ENCODE measurements at places on chromosomes 1 and 21.

GRCh38 chr1:221823561-221823960, 81.7 kb upstream of the DUSP10 start:
- DNase-seq = no peak

DNA sequence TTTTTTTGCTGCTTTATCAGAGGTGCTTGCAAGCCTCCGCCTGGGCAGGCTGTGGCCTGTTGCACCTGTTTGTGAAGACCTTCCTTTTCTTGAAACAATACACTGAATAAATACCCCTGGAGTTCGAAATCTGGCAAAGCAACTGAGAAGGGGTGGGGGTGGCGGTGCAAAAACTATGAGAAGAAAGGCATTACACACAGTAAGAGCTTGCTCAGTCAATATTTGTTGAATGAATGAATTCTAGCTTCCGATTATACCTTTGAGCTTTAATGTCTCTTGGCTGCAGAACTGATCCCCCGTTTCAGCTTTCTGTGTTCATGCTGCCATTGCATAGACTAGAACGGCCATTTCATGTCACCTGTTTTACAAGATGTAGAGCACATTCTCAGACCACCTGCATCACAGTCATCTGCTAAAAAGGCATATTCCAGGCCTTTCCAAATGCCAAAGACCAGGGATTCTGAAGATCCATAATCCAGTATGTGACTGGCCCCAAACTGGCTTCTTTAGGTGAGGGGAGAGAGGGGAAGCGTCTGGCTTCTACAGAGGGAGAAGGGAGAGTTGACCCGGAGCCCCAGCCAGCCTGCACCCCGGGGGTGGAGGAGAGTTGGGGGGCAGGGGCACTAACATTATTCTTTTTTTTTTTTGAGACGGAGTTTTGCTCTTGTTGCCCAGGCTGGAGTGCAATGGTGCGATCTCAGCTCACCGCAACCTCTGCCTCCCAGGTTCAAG, 111.5 kb downstream of the ETS2 start:
- no peak for DNase-seq

- DNase-seq = peak; percentile 58
Observed at GRCh38 chr1:36872858-36873257, 161.5 kb downstream of the GRIK3 start.

DNA sequence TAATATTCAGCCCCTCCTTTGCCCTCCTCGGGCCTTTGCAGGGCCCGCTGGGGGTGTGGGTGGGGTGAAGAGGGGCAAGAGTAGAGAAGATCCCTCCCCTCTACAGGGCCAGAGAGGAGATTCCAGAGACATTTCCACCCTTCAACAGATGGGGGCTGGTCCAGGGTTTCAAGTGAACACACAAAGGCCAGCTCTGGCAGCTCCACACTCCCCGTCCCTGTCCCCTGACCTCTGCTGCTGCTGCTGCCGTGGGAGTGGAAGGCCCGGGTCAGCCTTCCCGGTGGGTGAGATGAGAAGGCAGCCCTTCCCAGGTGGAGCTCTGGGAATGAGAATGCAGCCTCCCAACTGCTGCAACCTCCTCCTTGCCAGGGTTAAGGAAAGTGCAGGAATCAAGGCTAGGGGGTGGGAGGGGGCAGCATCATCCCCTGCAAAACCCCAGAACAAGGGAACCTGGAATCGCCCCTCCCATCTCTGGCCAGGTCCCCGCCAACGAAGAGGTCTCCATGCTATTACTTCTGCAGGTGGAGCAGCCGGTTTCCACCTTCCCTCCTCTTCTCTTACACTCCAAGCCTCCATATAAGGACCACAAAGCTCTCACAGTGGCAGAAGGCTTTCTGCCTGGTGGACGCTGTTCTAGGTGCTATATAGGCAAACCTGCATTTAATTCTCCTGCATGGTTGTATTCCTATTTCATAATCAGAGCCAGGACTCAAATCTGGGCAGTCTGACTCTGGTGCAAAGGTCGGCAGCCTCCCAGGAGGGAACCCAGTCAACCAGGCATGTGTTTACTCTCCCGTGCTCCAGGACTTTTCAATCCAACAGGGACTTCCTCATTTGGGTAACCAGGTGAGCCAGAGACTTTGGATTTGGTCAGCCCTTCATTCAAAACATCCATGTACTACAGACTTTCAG, 22.9 kb upstream of the ARHGEF10L start:
- DNase-seq = no peak

DNA sequence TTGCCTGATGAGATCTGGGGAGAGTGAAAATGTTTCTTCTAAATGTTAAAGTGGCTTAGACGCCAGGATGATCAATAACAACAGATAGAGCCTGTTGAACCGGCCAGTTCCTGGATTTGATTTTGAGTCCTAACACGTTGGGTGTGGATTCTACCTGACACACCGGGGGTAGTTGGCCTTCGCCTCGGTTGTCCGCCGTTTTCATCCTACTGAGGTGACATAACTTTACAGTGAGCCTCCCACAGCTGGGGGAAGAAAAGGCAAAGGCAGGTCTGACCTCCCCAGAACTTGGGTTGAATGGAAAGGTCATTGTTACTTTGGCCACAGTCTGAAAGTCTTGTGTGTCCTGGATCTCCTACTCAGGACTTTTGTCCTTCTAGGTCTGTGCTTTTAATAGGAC, 1.1 kb downstream of the PGD start:
- DNase-seq = no peak

- DNase-seq = no peak
Observed at GRCh38 chr1:179601093-179601492, 9.5 kb downstream of the TDRD5 start.

DNA sequence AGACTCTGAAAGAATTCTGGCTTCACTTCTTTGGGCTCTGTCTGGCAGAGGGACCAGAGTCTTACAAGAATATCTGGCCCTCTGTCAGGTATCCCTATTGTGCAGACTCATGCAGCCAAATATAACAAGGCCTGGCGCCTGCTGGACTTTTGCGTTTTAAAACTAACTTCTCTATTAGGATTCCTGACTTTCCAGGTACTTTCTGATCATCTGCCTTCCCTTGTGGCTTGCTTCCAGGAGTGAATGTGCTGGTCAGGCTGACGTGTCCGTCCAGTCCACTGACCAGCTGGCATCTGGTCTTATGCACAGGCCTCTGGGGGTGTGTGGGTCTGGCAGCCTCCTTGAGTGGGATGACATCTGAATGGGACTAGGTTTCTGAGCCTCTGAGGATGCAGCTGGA, 8.6 kb upstream of the RAB29 start:
- no peak for DNase-seq

DNA sequence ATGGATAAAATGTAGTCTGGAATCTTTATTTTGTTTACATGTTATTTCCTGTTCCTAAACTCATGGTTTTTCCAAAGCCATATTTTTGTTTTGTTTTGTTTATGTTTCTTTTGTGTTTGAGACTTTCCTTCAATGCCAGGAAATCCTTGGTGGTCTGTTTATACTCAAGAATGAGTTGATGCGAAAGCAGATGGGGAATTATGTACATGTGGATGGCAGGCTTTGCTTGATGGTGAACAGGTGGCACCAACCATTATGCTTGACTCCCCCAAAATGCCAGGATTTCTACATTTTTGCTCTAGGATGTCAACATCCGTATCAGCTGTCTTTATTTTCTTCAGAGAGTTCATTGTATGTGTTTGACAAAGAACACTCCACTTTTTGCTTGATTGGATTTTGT, 448.5 kb downstream of the PRDM2 start:
- no peak for DNase-seq

DNA sequence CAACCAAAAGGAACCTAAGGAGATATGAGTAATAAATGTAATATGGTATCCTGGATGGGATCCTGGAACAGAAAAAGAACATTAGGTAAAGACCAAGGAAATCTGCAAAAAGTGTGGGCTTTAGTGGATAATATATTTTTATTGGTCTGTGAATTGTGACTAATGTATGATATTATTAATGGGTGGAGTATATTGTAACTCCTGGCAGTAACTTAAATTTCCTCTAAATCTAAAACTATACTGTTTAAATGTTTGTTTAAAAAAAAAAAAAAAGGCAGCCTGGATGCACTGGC, 68.4 kb downstream of the LRRC8D start:
- no peak for DNase-seq

DNA sequence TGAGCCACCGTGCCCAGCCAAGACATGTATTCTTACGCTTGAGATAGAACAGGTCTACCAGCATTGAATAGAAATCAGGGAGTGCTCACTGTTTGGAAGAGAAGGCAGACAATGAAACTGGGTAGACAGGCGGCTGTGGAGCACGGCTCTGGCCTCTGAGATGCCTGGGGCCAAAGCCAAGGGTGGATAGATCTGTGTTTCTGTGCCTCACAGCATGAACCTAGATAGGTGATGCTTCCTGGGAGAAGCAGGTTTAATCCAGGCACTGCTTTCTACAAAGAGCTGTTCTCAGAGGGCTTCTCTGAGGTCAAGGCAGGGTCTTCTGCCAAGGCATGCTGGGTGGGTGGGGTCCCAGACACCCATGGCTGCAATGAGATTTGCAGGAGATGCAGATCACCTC, 24.6 kb upstream of the PRSS38 start:
- no peak for DNase-seq

DNA sequence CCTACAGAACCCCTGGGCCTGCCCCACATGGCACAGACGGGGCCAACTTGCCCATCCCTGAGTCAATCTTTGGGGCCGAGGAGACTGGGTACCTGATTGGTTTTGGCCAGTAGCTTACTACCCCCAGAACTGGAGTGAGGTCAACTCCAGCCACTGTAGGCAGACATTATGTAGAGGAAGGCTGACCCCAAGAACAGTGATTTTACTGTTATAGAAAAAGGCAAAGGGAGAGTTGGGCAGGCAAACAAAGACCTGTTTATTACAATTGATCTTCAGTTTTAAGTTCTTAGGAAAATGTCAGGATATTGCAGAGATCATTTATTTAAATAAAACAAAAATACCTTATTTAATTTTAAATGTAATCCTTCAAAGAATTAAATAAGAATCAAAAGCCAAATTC, 653.8 kb downstream of the NPHP4 start:
- no peak for DNase-seq

GRCh38 chr1:7591565-7591964, 179.5 kb upstream of the VAMP3 start:
- DNase-seq = no peak

GRCh38 chr1:247324923-247325322, 6.7 kb downstream of the ZNF496 start:
- no peak for DNase-seq

DNA sequence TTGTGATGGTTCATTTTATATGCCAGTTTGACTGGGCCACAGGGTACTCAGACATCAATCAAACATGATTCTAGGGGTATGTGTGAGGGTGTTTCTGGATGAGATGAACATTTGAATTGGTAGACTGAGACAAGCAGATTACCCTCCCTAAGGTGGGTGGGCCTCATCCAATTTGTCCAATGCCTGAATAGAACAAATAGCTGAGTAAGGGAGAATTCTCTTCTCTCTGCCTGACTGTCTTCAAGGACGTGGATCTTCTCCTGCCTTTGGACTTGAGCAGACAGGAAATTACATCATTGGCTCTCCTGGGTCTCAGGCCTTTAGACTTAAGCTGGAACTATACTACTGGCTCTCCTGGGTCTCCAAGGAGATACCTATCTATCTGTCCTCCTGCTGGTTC, 64.4 kb downstream of the SUSD4 start:
- no peak for DNase-seq

- no peak for DNase-seq
Observed at GRCh38 chr1:247173431-247173830, 1.6 kb upstream of the ZNF124 start.

GRCh38 chr1:174393885-174394284, 53.9 kb upstream of the GPR52 start:
- no peak for DNase-seq

DNA sequence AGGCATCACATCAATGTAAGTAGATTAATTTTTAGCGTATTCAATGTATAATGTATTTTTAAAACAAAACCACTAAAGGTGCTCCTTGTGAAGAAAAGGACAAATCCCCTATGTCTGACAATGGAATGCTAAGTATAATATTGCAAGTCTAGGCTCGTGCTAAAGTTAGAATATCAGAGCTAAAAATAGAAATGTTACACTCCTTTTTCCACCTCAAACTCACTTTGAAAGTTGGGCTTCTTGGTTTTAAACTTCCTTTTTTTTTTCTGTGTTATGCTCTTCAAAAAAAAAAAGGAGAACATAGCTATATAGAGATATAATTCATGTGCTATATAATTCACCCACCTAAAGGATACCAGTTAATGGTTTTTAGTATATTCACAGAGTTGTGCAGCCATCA, 3.6 kb upstream of the SERBP1 start:
- DNase-seq = no peak

GRCh38 chr1:11134251-11134897, 34.7 kb upstream of the EXOSC10 start:
- DNase-seq = no peak

- no peak for DNase-seq
Observed at GRCh38 chr1:16067933-16068332, 5.5 kb downstream of the FAM131C start.

DNA sequence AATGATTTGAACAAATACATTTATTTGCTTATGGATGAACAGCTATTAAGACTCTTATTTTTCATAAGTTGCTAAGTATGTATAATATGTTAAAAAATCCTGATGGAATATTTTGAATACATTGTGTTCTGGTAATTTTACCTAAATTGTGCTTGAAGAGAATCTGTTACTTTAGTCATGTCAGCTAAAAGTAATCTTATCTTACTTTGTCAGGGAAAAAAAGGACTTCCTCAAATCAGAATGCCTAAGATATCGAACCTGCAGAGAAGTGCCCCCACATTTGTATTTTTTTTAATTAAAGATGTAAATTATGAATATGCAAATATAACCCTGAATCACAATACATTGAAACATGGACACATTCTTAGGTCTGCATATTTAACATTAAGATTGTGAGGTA, 1331.7 kb downstream of the MRPL39 start:
- no peak for DNase-seq

GRCh38 chr1:5780324-5780716, 211.9 kb downstream of the NPHP4 start:
- no peak for DNase-seq

DNA sequence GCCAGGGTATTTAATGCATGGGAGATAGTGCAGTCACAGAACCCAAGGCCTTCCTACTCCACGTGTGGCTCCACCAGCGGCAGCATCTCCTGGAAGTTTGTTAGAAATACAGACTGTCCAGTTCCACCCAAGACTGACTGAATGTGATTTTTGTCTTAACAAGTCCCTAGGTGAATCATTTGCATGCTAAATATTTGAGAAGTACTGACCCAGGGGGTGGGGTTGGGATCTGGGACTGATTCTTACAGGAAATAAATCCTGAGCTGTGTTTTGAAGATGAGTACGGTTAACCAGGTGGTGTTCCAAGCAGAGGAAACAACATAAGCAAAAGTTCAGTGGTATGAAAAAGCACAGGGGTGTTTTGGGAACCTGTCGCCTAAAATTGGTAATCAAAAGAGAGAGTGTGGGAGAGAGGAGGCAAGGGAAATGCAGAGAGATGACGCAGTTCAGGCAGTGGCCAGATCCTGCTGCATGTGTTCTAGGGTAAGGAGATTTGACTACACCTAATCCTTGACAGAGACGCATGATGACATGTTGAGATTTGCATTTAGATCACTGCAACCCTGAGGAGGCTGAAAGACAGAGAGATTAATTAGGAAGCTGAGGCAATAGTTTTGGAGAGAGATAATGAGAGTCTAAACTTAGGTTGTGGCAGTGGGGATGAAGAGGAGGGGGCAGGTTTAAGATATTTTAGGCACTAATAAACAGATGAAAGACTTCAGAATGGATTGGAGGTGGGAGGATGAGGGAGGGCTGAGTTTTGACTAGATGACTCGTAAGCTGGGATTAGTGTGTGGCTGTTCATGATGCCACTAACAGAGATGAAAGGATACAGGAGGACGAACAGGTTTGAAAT, 3.7 kb upstream of the ZNF326 start:
- no peak for DNase-seq

- no peak for DNase-seq
Observed at GRCh38 chr21:36354918-36355680, 30.1 kb upstream of the CHAF1B start.

GRCh38 chr1:84919461-84919970, 26.5 kb upstream of the LPAR3 start:
- no peak for DNase-seq

Measured in vagina (tissue), 2 donors.